CD8-positive, alpha-beta T cell (primary cell): ENCODE measurements at places on chromosomes 11 and 22.

DNA sequence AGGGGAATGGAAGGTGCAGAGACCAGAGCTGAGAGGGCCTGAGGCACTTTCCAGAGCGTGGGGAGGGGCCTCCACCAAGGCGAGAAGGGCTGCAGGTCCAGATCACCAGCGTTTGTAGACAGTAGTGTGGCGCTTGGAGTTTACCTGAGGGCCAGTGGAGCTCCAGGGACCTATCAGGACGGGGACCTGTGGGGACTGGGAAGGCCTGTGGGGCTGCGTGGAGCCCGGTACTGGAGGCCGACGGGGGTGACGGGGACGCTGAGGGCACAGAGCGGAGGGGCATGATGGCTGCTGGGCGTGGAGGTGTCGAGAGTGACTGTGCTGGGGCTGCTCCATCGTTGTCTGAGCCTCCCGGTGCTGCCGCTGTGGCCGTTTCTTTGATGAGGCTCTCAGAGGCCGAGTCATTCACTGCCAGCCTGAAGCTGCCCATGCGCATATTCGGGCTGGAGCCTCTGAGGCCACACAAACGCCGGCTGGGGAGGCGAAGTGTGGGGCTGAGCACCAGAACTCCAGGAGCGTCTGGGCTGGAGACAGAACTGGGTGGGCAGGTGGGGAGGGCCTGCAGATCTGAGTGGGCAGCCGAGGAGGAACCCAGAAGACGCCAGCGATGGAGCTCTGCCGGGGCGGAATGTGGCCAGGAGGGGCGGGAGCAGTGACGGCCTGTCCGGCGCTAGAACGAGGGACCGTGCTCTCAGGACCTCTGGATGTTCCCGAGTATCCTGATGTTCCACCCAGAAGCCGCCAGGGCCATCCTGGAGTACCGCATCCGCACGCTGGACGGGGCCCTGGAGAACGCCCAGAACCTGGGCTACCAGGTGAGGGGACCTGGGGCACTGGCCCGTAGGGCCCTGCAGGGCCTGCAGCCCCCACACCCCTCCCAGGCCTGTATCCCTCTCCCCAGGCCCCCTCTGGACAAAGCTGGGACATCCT lies 2.6 kb downstream of the PGGHG start:
- no peak for DNase-seq

DNA sequence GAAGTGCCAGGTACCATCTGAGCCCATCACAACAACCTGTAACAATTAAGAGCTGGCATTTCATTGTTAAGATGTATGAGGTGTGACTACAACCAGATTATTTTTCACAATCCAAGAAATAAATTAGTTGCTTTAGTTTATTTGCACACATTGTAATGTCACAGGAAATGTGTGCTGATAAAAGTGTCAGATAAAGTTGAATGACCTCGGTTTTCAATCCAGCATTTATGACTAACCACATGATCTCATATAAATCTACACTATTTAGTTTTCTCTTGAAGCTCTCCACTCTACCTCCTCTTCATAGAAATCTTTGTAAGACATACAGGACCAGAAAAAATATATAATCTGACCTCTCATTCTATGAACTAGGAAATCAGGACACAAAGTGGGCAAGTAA lies 166.2 kb downstream of the PGR start:
- no peak for DNase-seq

- DNase-seq: no peak
Observed at GRCh38 chr11:7019500-7020182, 505 bp downstream of the ZNF214 start.

GRCh38 chr11:134132808-134133207 lies 63.9 kb downstream of the JAM3 start:
- DNase-seq: no peak

- DNase-seq: no peak
Observed at GRCh38 chr11:92506809-92507336, 282.3 kb downstream of the FAT3 start.

- DNase-seq: no peak
Observed at GRCh38 chr11:2909133-2909902, 19.9 kb downstream of the PHLDA2 start.
